Stimulated activated CD4-positive, alpha-beta T cell treated with anti-CD3 and anti-CD28 coated beads, Interleukin-12 subunit alpha, Interleukin-12 subunit beta, amount 100 ng/mL, for 4 hours (primary cell): ENCODE measurements at places on chromosomes 3 and 15.

DNA sequence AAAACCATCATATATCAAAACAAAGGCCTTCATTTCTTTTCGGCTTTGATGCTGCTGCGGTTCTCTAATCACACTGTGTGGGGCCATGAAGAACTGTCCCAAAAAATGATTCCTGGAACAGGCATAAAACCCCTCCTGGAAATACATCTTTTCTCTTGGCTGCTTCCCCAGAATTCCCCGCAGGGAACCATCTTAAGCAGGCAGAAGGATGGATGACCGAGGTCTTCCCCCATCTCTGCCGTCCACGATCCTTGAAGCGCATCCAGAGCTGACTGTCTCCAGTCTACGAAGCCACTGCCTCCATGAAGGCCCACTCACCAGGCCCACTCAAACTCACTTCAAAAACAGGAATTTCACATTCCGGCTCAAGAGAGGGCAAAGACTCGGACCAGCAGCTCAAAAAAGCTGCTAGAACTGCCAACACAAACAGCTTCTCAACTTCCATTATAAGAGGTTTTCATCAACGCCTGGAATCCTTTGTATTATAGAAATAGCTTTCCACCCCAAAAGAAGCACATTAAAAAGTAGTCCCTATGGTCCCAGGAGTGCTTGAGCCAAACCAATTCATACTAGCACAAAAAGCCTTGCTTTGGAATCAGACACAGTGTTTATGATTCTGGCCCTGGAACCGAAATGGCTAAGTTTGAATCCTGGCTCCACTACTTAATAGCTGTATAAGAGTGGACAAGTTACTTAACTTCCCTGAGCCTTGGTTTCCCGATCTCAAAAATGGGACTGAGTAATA, 487.5 kb upstream of the WNT5A start:
- no peak for DNase-seq

DNA sequence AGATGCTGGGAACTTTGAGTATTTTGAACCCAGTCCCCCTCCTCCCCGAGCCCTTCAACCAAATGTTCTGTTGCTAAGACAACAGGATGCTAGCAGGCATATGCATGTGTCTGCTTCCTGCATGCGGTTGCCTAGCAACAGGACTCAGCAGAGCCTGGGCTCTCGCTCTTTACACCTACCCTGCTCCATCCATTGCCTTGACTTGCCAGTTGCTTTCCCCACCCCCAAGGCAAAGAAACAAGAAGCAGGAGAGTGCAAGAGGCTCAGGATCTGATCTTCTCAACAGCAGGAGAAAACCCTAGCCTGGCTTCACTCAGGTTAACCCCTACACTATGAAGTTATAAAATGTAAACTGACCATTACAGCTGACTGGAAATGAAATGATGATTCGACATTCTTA, 393.0 kb downstream of the IGSF11 start:
- DNase-seq: no peak

GRCh38 chr3:15844889-15845288, 47.1 kb upstream of the ANKRD28 start:
- DNase-seq: no peak

DNA sequence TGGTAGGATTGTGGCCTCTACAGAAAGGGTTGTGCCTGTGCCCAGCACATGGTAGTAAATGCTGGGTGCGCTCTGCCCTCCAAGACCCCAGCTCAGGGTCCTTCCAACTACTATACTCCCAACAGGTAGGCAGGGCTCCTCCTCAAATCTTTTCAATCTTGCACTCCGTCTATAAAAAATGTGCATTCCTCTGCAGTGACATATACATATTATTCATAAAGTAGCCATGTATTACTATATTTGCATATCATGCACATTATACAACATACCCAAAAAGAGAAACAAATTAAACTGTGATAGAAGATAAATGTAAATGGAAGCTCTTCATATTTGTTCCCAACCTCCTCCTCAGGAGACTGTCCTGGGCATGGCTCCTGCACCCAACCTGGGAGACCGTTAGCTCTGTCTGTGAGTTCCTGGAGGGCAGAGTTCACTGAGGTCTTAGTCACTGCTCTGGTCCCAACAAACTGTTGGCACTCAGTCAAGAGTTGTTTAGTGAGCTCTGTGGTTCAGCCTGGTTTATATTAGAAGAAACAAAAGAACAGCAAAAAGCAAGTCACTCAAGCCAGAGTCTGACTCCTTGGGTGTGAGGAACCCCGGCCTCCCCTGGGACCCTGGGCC, 47.7 kb upstream of the GRIP2 start:
- no peak for DNase-seq

GRCh38 chr3:107488942-107489341, 33.8 kb upstream of the BBX start:
- no peak for DNase-seq

DNA sequence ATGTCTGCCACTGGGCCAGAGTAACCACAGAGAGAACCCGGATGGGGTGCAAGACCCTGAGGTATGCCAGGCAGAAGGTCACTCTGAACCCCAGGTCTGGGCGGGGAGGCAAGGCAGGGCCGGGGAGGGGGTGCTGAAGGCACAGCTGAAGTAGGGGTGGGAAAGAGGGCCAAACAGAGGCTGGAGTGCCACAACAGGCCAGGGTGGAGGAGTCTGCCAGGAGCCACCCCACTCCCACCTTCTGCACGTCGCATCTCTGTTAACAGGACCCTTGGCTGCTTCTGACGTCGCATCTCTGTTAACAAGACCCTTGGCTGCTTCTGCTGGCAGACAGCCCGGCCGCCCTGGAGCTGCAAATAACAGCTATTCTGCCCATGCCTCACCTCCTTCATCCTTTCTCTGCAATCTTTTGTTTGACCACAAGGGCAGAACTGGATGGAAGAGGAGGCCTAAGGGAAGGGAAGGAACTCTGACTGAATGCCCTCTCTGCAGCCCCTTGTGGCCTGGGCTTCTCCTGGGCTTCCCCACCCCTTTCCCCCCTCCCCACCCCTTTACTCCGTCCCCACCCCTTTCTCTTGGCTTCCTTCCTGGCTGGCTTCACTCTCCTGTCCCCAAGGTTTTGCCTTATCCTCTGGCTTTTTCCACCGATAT, 20.6 kb upstream of the FBLN2 start:
- no peak for DNase-seq

- DNase-seq: no peak
Observed at GRCh38 chr15:75193976-75194375, 7.7 kb upstream of the C15orf39 start.

GRCh38 chr3:73207946-73208440, 146.5 kb downstream of the EBLN2 start:
- DNase-seq: no peak

DNA sequence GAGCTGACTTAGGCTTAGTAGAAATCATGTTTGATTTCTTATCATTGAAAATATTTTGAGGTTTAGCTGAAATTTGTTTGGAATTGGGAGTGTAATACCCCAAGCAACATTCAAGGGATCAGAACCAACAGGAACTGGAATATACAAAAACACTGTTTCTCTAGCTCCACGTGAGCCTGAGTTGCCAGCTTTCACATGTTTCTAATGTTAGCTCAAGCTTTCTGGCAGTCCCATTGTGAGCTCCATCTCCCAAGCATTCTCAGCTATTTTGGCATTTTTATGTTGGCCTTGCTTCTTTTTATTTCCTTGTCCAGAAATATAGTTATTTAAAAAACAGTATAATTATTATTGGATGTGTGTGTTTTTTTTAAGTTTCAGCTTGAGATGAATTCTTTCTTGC, 427.1 kb upstream of the DPH6 start:
- no peak for DNase-seq

DNA sequence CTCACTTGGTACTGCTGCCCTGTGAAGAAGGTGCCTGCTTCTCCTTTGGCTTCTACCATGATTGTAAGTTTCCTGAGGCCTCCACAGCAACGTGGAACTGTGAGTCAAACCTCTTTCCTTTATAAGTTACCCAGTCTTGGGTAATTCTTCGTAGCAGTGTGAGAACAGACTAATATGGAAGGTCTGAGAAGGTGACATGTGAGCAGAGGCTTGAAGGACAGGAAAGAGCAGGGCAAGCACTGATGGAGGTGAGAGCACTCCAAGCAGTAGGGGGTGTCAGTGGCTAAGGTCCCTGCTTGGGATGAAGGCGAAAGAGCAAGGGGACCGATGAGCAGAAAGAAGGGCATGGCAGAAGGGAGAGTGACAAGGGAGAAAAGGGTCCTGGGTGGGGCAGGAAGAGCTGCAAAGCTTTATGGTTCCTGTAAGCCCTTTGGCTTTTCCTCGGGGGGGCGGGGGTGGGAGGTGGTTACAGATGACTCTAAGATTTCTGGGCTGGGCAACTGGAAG, 3.5 kb downstream of the EIF4E3 start:
- DNase-seq: no peak

DNA sequence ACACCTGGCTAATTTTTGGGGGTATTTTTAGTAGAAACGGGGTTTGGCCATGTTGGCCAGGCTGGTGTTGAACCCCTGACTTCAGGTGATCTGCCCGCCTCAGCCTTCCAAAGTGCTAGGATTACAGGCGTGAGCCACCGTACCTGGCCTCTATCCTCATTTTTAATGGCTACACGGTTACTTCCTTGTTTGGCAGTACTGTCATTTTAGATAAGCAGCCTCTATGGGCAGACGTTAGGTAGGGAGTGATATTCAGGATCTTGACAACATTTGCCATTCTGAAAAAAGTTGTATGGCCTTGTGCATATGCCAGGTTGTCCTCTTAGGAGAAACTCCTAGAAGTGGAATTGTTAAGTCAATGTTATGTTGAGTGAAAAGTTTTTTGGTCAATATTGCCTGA, 141.7 kb downstream of the ITPR1 start:
- no peak for DNase-seq

DNA sequence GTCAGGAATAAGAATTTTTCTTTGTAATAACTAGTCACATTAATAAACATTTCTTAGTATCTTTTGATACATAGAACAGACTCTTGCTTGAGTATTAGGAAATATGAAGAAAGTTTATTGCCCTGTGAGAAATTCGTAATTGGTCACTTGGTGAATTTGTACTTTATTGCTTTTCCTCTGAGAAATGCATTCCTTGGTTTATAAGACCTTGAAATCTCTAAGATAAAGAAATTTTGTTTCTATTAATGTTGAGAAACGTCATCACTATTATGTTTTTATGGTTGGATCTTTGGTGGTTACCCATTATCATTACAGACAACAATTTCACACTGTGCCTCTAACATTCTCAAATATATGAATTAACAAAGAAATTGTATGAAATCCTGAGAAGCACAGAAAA, 652.0 kb upstream of the NECTIN3 start:
- DNase-seq: no peak

DNA sequence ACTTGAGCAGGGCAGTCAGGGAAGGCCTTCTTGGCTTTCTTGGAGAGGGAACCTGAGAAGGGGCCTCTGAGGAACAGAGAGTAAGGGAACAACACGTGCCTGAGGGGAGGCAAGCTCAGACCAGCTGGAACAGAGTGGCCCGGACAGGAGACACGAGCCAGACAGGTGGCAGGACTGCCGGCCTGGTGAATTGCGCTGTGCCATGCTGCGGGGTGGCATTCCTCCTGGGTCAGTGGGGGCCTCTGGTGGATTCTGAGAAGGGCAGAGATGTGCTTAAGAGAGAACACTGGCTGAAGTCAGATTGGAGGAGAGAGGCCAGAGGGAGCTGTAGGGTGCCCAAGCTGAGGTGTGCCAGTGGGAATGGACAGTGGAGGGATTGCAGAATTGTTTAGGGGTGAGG, 4.9 kb downstream of the CHAC1 start:
- no peak for DNase-seq

- no peak for DNase-seq
Observed at GRCh38 chr3:172241405-172241804, 202.0 kb downstream of the FNDC3B start.

DNA sequence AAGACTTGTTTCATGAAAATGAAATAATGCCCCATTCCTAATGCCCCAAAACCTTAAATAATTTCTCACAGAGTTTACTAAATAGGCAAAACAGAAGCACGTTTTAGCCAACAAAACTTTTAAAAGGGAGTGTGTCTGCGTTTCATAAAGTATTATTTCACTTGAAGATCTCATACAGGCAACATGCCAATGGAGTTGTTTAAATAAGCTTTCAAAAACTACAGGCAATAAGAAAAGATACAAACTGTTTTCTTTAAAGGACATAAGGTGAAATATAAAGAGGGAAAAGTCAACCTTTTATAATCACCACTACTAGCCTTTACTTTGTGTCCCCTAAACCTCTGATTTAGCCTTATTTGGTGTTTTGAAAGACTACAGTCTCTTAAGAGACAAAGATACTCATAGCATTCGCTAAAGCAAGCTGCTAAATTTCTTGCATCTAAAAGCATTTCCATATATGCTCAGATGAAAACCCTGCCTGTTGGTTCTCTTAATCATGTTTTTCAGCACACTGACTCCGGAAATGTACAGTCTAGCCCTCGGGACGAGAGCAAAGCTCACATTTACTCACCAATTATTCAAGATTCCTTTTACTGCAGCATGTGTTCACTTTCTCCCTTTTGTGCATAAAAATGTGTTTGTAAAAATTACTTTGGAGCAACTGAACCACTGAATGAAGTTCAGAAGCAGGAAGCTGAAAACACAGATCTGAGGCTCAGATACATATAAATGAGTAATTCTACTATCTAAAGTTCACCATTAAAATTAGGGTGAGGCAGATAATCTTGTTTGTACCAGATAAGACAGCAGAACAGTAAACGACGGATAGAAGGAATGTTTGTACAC, 119.0 kb downstream of the GOLIM4 start:
- DNase-seq: no peak

- no peak for DNase-seq
Observed at GRCh38 chr3:128091586-128091985, 32.0 kb downstream of the RUVBL1 start.

DNA sequence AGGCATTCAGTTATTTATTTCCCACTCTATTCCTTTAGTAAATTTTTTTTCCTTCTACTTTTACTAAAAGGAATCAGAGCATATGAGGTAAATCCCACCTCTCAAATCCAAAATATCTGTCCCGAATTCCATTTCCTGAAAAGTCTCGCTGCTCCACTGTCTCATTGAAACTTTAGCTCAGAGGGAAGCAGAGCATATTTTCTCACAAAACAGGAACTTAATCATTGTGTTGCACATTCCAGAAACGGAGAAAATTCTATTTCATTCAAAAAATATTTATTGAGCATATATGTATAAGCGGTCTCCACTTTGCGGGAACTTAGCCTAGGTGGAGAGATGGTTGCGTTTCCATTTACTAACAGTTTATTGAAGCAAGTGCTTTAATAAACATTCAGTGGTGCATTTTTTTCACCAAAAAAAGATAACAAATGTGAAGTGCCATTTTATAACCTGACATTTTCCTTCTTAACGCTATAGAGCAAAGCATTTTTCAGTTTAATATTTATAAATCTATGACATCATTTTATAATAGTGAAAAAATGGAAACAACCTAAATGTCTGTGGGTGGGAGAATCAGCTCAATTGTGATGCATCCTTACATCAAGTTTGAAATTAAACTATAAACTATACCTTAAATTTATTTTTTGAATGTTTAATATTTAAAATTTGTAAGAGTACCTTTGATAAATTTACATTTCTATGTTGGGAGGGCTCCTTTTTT, 67.2 kb upstream of the CSTA start:
- DNase-seq: no peak

GRCh38 chr3:17330660-17331059, 411.8 kb downstream of the TBC1D5 start:
- DNase-seq: no peak

GRCh38 chr3:99839613-99840012, 22.0 kb downstream of the CMSS1 start:
- no peak for DNase-seq

GRCh38 chr15:66413579-66413978, 26.9 kb downstream of the MAP2K1 start:
- no peak for DNase-seq
